ENCODE measurements at places on chromosomes 16 and 17.
A peak's percentile ranks its signal among the peaks of the same experiment; 100 is the strongest.

DNA sequence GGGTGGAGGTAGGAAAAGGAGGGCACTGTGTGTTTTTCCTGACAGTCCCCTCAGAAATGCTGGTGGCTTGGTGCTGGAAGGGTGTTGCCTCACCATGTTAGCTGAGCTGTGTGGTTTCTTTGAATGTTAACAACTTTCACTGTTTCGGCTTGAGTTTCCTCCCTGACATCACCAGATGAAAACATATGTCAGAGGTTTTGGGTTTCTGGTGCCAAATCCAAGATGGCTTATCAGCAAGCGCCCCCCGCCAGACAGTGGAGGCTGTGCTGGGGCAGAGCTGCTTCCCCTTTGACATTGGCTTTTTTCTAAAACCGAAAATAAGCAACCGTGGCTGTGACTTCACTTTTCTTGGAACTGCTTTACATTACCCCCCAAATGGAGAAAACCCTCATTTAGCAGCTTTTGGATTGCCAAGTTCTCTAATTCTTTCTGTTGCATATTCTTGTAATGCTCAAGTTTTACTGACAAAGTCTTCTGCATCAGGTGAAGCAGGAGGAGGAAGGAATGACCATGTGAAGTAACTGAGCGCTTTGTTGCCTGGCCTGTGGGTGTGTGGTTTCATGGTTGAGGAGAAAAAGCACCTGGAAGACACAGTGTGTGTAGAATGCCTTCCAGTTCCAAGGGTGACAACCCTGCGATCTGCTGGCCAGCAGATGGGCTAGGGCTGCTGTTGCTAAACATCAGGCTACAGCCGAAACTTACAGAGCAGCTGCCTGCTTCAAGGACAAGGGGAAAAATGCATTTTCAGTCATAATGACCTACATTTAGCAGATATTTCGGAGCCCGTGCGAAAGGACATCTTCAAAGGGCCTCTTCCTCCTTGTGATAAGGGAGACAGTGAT, 9.7 kb downstream of the RMI2 start:
- DNase-seq: no peak

- peak; percentile 45 for DNase-seq
Measured at GRCh38 chr17:7023576-7024401, 939 bp downstream of the BCL6B start.

- no peak for DNase-seq
Measured at GRCh38 chr17:32227910-32228309, 37.7 kb upstream of the RHBDL3 start.

DNA sequence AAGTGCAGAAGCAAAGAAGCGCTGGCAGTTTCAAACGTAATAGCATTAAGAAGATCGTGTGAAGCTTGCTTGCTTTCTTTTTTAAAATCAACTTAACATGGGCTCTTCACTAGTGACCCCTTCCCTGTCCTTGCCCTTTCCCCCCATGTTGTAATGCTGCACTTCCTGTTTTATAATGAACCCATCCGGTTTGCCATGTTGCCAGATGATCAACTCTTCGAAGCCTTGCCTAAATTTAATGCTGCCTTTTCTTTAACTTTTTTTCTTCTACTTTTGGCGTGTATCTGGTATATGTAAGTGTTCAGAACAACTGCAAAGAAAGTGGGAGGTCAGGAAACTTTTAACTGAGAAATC, 17.4 kb upstream of the RAB11FIP4 start:
- DNase-seq: no peak

GRCh38 chr17:45976755-45977505, 22.1 kb upstream of the STH start:
- no peak for DNase-seq

DNA sequence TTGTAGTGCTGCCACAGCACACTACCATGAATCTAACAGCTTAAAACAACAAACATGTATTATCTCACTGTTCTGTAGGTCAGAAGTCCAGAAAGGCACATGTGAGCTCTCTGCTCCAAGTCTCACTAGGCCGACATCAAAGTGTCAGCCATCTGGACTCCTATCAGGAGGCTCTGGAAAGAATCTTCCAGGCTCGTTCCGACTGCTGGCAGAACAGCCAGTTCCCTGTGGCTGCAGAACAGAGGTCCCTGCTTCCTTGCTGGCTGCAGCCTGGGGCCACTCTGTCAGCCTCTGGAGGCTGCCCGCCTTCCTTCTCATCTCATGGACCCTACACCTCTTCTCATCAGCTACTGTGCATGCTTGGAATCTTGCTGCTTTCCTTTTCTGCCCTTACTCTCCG, 168.9 kb downstream of the CBLN1 start:
- DNase-seq: no peak

Data from skeletal muscle cell (primary cell).